ENCODE measurements at places on chromosomes 2 and 18.

DNA sequence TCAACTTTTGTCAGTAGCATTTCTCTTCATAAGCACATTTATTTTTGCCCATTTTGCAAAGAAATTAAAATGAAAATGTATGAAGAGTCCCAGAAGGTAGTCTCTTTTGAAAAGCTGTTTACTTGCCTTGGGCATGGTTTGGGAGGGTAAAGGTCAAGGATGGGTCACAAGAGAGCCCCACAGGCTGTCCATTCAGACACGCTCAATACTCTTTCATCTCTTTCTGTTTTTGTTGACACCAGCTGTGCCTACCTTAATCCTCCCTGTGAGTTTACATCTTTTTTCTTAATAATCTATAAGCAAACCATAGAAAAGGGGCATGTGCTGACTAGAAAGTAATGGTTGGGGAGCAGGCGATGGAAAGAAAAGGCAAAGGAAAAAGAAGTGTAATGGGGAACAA is 49.6 kb upstream of the KLF7 start:
- no peak overlapping the region for H3K4me3 ChIP-seq
- no peak for DNase-seq
- no peaks in the 10 kb centered on the region for H3K36me3 ChIP-seq
- H3K27ac ChIP-seq: no peak overlapping the region

DNA sequence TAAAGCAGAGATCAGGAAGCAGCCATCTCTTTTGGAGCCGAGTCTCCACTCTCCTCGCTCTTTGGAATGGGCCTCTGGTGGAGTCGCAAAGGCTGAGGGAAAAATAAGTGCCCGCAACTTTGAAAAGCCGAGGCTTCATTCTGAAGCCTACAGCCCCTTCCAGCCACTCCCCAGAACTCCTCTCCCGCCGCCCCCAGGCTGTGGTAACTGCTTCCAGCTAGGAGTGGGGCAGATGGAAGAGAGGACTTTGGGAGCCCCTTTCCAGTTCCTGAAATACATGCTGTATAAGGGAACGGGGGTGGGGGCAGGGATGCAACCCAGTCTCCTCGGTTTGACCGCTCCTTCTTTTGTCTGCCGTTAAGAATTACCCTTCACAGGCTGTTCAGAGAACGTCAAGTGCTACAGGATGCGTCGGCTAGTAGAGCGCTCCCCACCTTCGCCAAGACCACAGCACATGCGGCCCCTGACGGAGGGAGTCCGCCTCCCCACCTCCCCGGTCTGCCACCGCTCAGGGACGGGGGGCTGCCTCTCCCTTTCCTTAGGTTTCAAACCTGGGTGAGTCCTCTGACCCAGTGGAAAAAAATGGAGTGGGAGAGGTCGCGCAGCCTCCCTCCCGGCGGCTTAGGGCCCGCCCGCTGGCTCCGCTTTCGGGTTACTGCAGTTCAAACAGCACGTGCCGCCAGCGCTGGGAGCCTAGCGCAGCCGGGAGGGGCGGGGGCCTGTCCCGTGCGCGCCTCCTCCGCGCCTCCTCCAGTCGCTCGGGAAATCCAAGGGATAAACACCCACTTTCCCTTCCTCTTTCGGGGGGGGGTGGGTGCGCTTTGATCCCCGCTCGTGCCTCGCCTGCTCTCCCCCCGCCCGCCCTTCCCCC is 4.9 kb downstream of the CYP26B1 start:
- H3K36me3 ChIP-seq: no peaks in the 10 kb centered on the region
- peaks cover 28% of the 10 kb centered on the region for H3K4me1 ChIP-seq
- H3K27ac ChIP-seq: no peak overlapping the region
- H3K4me3 ChIP-seq: no peak overlapping the region
- DNase-seq: no peak

DNA sequence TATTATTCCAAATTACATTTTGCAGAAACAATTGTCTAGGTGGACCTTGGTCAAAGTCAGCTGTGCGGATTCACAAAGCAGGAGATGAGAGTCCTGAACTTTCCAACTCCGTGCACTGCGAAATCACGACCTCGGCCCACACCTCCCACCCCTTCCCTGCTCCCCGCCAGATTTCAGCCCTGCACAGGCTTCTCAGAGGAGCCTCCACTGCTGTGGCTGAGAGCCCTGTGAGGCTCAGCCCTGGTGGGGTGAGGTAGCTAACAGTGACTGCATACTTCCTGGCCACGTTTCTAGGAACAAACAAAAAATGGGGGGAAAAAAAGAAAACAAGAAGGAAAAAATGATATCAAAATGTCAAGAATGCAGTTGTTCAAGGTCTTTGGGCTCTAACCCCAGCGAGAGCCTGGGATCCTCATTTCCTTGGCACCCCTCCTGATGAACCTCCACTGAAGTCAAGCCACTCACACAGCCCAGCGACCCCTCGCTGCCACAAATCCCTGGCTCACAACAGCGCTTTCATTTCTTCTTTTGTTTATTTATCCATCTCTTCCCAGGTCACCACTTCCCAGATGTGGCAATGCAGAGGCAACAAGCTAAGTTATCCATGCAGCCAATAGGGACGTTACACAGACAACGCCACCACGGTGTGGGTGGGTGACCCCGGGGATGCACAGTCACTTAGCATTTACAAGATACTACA is 729.7 kb upstream of the ID2 start:
- H3K4me3 ChIP-seq: no peak overlapping the region
- H3K4me1 ChIP-seq: no peaks in the 10 kb centered on the region
- peaks cover 6% of the 10 kb centered on the region for H3K27me3 ChIP-seq
- no peak overlapping the region for H3K27ac ChIP-seq

- no peak overlapping the region for H3K27ac ChIP-seq
- DNase-seq: no peak
- no peaks in the 10 kb centered on the region for H3K36me3 ChIP-seq
- H3K4me3 ChIP-seq: peak overlapping the region; percentile 59
- no peaks in the 10 kb centered on the region for H3K4me1 ChIP-seq
These were observed 641 bp downstream of the MAPRE3 start for GRCh38 chr2:26970928-26971627.

DNA sequence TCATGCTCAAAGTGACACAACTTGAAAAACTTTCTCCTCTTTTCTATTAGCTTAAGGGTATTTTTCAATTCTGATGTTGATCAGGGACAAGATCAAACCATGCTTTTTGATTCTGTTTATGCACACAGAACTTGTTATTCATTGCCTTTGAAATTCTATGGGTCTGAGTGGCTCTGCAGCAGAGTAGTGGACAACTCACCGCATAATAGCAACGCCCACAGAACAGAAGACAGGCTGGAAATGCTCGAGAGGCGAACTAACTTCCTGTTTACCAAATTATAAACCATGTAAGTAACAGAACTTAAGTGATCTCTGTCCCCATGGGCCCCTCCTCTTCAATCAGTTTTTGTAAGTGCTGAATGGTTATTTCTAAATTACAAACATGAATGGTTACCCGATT is 131.2 kb downstream of the CBLN2 start:
- no peaks in the 10 kb centered on the region for H3K36me3 ChIP-seq
- peaks cover 2% of the 10 kb centered on the region for H3K4me1 ChIP-seq
- DNase-seq: no peak
- H3K27ac ChIP-seq: no peak overlapping the region
